Natural killer cell (primary cell): ENCODE measurements at places on chromosomes 6 and 20. TPM values are rescaled to one million over a fixed set of nuclear protein-coding genes. Genes with fewer than 3 reads are reported as not detected.

Gene SAMD3
- 322 TPM for total RNA-seq

Gene ENPP3
- total RNA-seq = 0.33 TPM

Gene TRERF1
- total RNA-seq = 42.3 TPM

- no peaks in the 10 kb centered on the region for H3K27me3 ChIP-seq
- H3K36me3 ChIP-seq = no peaks in the 10 kb centered on the region
- H3K4me1 ChIP-seq = no peaks in the 10 kb centered on the region
- no peak overlapping the region for H3K4me3 ChIP-seq
- H3K27ac ChIP-seq = no peak overlapping the region
Observed at GRCh38 chr6:43758617-43759050, 11.4 kb upstream of the VEGFA start.

- H3K27ac ChIP-seq = no peak overlapping the region
- H3K4me1 ChIP-seq = no peaks in the 10 kb centered on the region
- DNase-seq = no peak
- H3K4me3 ChIP-seq = no peak overlapping the region
Observed at GRCh38 chr20:42173440-42173839, 555.3 kb upstream of the CHD6 start.

GRCh38 chr6:169955731-169956437 lies 204.5 kb downstream of the ERMARD start:
- H3K27me3 ChIP-seq = no peaks in the 10 kb centered on the region
- no peak for DNase-seq
- H3K36me3 ChIP-seq = no peaks in the 10 kb centered on the region
- no peak overlapping the region for H3K4me3 ChIP-seq

DNA sequence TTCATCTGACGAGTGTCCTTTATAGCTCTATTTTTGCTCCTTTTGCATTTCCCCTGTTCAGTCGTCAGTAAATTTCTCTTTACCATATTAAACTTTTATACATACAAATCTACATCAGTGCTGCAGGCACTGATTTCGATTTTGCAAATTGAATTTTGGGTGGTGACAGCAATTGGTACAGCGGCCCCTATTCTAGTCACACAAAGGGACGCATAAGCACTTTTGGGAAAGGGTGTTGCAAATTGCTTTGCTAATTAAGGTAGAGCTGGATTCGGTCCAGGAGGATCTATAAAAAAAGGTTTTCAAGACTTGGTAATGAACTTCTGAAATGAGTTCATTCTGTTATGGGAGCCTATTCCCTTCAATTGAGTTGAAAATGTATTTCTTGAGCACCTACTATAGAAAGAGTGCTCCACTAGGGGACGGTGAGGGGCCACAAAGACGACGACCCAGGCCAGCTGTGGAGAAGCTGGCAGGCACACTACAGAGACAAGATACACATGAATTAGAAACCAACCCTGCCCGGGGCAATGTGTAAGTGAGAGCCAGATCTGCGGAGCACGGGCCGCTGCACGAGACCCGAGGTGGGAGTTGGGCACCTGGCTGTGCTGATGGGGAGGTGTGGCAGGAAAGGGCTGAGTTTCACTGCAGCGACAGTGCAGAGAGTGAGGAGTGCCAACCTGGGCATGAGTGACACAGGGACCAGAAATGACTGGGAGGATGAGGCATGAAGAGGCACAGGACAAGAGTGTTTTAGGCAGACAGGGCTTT lies 5.4 kb downstream of the UQCC2 start:
- no peaks in the 10 kb centered on the region for H3K27me3 ChIP-seq
- H3K4me1 ChIP-seq = peaks cover 10% of the 10 kb centered on the region
- DNase-seq = no peak
- H3K4me3 ChIP-seq = no peak overlapping the region

DNA sequence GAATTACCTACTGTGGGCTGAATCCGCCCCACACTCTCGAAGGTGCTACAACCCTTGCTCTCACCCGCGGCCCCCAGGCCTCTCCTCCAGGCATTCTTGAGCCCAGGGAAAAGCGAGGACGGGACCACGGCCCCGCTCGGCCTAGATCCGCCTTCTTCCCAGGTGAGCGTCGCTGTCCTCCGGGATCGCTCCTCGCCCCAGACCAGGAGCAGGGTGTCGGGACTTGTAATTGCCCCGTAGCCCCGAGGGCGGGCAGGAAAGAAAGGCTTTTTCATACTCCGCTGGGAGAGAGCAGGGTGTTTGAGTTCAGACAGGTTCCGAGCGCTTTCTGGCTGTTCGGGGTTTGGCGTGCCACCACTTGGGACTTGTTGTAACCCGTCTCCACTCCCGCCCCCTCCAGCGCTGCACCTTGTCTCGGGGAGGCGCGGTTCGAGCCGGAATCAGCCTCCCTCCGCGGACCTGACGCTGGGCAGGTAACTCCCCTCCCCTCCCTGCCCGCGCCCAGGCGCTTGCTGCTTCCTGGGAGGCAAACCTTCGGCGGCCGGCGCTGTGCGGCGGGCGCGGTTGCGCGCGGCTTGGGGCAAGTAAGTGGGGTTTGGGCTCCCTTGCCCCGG lies at the start of gene FAM83B:
TSS of gene FAM83B (plus strand) at position 529 of the 614 bp plus-strand sequence. CDS start 23,476 bp downstream, outside the sequence.
- no peak for DNase-seq
- no peak within 1 kb of the TSS for H3K27ac ChIP-seq
- H3K4me3 ChIP-seq = no peak within 1 kb of the TSS
- peaks cover 12% of the 10 kb centered on the region for H3K27me3 ChIP-seq
- H3K4me1 ChIP-seq = peaks cover 9% of the 10 kb centered on the region
